NCI-H1105 treated with DMSO at 0.1 percent for 48 hours (cell line): ENCODE measurements at places on chromosomes 4 and X.

DNA sequence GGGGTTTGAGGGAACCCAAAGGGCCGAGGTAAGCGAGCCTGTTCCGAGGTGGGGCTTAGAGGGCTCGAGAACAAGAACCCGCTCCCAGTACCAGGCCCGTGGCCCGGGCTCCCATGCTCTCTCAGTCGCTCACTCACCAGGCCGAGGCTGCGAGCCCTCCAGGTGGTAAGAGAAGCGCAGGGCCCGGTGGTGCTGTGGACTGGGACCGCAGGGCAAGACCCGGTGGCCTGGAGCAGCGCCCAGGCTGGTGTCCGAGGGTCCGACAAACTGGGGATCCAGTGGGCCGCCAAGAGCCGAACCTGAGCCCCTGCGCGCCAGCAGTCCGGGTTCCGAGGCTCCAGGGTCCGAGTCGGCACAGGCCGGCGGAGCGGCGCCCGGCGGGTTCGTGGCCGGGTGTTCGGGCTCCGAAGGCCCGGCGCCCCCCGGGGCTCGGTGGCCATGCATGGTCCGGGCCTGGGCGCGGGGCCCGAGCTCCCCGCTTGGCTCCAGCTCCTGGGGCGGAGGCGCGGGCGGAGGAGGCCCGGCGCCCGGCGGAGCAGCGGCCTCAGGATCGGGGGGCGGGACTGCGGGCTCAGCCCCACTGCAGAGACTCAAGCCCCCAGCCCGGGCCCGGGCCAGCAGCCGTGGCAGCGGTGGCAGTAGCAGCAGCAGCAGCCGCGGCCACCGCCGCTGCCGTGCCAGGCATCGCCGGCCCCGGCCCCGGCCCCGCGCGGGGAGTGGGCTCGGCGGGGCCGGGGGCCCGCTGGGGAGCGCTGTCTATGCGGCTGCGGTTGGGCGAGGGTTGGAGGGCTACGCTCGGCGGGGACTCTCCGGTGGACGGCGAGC lies 833 bp downstream of the FGD1 start:
- no peak for DNase-seq

GRCh38 chrX:111254896-111255693 lies 15.2 kb downstream of the CAPN6 start:
- no peak for DNase-seq

GRCh38 chr4:159366966-159367780 lies 264.3 kb downstream of the RAPGEF2 start:
- DNase-seq: no peak

- no peak for DNase-seq
Observed at GRCh38 chr4:73721435-73721834, 18.9 kb upstream of the CXCL8 start.

DNA sequence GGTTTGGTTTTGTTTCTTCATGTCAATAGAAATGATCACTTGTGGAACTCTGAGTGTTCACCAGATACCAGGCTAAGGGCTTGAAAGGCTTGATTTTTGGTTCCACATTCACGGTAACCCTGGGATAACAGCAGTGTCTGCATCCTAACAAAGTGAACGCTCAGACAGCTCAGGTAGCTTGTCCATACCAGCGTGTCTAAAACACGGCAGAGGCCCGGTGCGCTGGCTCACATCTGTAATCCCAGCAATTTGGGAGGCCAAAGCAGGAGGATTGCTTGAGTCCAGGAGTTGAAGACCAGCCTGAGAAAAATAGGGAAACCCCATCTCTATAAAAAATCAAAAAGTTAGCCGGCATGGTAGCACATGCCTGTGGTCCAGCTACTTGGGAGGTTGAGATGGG lies 49.0 kb downstream of the HTRA3 start:
- no peak for DNase-seq

DNA sequence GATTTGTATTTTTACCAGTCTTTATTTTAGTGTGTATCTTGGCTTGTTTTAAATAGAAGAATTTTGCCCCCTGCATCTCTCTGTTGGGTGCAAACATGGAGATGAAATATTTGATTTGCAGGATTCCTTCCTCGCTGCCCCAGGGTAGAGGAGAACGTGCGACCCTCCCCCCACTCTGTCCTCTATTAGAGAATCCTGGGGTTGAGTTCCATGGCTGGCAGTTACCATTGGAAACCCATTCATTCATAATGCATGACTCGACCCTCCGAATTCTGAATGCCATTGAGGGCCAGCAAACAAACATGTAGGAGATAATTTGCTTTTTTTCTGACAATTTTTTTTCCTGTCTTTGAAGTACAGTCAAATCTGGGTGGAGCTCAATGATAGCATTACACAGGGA lies 53.7 kb downstream of the TRIM2 start:
- peak; percentile 22 for DNase-seq

DNA sequence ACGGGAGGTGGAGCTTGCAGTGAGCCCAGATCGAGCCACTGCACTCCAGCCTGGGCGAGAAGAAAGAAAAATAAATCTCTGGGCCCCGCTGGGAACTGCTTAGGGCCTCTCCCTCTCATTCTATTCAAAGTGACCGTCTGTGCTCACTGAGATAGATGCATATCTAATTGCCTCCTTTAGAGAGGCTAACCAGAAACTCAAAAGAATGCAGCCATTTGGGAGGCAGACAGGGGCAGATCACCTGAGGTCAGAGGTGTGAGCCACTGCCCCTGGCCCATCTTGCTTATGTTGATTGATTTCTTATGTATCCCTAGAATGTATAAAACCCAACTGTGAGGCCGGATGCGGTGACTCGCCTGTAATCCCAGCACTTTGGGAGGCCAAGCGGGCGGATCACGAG lies 6.2 kb upstream of the CSF2RA start:
- DNase-seq: no peak

GRCh38 chr4:136946307-136946907 lies 585.9 kb downstream of the PCDH18 start:
- no peak for DNase-seq

- DNase-seq: no peak
Observed at GRCh38 chr4:127209580-127210095, 423.1 kb upstream of the INTU start.

DNA sequence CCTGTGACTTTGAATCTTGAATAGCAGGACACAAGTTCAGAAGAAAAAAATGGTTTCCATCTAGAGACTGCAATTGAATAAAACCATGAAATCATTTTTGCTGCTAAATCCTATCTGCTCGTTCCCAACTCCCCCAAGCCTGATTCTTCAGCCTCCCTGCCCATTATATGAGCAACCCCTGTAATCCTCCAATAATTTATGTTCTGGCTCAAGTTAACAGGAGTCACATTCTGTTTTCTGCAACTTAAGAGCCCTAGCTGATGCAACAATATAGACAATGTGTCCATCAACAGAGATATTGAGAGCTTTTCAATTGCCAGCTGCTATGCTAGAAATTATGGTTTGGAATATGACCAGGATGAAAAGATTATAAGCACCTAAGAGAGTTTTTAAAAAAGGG lies 84.1 kb downstream of the LDB2 start:
- no peak for DNase-seq

GRCh38 chr4:165398570-165398969 lies 19.8 kb downstream of the CPE start:
- DNase-seq: peak; percentile 91

DNA sequence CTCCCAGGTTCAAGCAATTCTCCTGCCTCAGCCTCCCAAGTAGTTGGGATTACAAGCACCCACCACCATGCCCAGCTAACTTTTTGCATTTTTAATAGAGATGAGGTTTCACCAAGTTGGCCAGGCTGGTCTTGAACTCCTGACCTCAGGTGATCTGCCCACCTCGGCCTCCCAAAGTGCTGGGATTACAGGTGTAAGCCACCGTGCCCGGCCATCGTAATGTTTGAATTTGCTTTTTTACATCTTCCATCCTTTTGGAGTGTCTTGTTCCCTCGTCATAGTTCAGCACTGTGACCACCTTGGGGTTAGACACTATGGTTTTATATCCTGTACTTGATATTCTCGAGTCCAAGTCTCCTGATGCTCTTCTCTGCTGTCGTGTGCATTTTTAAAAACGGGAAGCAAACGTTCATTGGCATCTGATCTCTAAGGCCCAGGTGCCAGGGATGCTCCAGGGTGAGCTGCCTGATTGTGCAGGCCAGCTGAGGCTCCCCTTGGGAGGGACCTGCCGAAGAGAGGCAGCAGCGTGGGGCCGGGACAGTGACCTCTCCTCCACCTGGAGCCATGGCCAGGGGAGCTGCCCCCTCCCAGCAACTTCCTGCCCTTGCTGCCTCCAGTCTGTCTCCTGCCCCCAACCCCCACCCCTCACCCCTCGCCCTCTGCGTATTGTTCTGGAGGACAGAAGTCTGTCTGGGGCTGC lies 16.7 kb downstream of the DGKQ start:
- DNase-seq: no peak

DNA sequence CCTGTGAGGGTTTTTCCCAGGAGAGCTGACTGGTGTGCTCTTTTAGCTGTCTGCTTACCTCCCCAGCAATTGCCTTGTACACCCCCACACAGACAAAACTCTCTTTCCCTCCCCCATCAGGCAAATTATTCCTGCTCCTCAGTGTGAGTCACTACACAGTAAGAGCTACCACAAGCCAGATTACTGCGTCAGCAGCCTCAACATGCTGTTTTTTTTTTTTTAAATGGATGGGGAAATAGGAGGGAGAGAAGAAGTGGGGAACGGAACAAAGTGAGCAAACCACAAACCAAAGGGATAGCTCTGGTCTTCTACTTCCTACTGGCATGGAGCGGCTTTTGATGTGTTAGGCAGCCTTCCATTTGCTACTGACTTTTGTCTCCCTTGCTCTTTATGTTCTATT lies 107.5 kb upstream of the ACSL4 start:
- no peak for DNase-seq

- no peak for DNase-seq
Observed at GRCh38 chr4:17142232-17142711, 243.8 kb upstream of the LDB2 start.

DNA sequence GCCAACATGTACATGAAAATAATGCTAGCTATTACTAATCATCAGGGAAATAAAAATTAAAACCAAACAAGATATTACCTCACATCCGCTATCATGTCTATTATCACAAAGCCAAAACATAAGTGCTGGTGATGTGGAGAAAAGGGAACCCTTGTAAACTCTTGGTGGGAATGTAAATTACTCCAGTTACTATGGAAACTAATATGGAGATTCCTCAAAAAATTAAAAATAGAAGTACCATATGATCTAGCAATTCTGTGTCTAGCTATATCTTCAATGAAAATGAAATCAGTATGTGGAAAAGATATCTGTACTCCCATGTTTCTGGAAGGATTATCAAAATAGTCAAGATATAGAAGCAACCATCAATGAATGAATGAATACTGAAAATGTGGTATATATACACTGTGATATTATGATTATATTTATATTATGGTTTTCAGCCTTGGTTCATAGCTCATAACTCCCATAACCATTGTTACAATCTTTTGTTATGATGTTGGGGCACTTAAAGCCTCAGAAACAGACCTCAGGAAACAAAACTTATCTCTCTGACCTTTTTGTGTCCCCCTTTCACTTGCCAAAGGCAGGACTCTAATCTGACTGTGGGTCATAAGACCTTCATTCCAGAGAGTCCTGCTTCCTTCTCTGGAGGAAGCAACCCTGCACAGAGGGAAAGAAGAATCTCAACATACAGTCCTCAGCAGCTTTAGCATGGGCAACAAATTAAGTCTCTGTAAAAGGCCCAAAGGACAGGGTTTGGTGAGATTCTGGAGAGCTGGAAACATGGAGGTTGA lies 933.2 kb downstream of the ADGRL3 start:
- no peak for DNase-seq

GRCh38 chrX:130516123-130516522 lies 114.3 kb downstream of the RBMX2 start:
- DNase-seq: no peak
